ENCODE measurements at places on chromosomes 16 and 17.

DNA sequence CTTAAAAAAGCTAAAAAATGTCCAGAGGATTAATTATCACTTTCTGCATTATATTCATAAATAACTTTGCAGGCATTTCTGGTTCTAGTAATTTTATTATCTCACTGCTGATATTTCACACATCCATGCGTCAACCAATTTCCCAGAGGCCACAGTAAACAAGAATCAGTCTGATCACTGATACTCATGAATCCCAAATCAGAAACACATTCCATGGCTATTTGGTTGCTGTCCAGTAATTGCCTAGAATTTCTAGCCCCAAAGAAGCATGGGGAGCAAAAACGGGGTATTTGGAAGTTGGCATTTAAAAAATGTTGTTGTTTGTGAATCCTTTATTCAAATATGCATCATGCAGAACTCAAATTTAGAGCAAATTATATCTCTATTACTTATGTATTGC, 244.8 kb downstream of the CDH8 start:
- no peak for DNase-seq

DNA sequence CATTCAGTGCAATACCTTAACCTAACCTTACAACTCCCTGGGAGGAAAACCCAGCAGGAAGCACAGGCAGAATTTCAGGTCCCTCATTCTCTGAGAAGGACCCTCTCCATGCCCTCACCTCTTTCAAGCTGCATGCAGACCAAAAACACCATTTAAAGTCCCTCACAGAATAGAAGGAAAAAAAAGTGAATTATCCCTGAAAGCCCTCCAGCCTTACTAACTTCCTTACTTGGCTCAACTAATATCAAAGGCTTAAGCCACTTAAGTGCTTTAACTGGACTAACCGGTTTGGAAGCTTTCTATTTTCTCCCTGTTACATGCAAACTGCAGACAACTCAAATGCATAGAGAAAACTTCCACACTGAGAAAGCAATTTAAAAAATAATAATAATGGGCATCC, 60.5 kb downstream of the ADAMTS18 start:
- no peak for DNase-seq

DNA sequence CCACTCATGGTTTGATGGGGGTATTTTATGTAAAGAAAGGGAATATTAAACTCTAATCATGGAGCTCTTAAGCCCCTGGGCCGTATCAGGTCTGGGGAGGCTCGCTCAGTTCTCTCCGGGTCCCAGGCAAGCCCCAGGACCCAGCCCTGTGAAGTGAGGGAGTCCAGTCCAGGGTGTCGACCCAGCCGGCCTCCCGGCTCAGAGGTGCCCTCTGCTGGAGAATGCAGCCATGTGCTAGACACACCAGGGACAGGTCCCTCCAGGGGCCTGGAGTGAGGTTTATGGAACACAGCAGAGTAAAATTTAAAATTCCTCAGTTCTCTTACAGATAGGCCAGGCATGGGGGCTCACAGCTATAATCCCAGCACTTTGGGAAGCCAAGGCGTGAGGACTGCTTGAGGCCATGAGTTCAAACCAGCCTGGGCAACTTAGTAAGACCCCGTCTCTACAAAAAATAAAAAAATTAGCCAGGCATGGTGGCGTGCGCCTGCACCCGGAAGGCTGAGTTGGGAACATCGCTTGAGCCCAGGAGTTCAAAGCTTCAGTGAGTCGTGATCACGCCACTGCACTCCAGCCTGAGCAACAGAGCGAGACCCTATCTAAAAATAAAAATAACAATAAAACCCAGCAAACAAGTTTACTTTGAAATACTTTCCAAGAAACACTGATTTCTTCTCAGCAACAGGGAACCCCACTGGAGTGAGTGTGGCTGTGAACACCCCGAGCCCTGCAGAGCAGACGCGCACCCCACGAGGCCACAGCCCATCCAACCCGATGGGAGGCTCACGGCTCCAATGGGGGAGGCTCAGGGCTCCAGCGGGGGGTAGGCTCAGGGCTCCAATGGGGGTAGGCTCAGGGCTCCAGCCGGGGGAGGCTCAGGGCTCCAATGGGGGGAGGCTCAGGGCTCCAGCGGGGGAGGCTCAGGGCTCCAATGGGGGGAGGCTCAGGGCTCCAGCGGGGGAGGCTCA, 72.2 kb downstream of the ZNF778 start:
- peak; percentile 47 for DNase-seq

- DNase-seq = no peak
Observed at GRCh38 chr17:42521666-42522262, 14.3 kb upstream of the NAGLU start.

- no peak for DNase-seq
Observed at GRCh38 chr16:78638371-78638770, 538.9 kb downstream of the WWOX start.

DNA sequence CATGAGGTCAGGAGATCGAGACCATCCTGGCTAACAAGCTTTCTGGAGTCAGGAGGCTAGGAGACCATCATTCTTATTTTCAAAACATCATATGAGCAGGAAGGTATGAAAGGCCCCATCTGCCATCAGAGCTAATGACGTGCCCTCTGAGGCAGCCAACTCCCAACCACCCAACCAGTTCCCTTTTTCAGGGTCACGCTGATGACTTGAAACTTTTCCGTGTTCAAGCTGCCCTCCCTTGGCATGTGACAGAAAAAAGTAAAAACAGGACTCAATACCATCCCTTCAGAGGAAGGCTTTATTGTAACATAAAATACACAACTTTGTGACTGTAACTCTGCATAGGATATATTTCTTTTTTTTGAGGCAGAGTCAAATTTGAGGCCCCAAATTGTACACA, 4.6 kb upstream of the GHDC start:
- no peak for DNase-seq

DNA sequence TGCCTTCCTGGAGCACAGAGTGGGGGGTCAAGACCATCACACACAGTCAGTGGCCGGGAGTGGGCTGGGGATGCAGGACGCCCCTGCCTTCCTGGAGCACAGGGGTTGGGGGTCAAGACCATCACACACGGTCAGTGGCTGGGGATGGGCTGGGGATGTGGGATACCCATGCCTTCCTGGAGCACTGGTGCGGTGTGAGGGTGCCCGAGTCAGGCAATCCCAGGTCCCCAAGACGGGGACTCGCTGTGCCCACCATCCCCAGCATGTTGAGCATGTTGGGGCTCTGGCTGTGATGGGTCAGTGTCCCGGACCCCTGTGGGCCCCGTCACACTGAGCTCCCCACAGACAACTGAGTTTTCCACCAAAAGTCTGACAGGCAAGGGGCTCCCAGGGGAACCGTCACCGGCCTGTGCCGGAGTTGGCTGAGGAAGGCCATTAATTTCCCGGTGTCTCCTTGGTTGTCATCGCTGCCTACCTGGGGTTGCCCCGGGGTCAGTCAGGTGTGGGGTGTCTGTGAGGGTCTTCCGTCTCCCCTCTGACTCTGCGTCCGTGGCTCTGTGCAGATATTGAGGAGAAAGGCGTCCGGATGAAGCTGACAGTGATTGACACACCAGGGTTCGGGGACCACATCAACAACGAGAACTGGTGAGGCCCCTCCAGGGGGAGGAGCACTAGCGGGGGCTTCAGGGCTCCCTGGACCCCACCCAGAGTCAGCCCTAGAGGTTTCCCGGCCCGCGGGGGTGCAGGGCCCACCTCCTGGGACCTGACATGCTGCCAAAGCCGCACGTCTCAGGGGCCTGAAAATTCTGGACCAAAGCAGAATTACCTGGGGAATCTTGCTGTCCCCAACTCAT, 347.1 kb downstream of the SEC14L1 start:
- no peak for DNase-seq

Measured in stimulated activated CD4-positive, alpha-beta T cell treated with anti-CD3 and anti-CD28 coated beads, Interleukin-15, amount 100 ng/mL, for 1 hour (primary cell).